ENCODE measurements at places on chromosomes 13 and 19. TPM values are rescaled to one million over a fixed set of nuclear protein-coding genes. Genes with fewer than 3 reads are reported as not detected.

DNA sequence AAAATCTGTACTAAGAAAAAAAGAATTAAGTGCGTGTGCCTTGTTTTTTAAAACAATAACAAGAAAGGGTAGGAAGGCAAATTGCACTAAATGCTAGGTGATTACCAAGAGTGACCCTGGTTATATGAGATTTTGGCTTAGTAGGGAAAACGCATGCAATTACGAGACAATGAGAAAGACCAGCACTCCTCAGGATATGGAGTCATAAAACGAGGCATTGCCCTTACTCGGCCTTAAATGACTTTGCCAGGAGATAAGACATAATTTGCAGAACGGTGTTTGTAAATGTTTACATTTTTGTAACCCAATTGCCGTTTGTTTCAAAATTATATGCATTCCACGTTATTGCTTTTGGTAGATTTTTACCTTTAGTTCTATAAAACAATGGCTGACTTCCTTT lies 179.8 kb downstream of the RBM26 start:
- no peak for DNase-seq

EHD2 gene
- 31.5 TPM for polyA plus RNA-seq

DNA sequence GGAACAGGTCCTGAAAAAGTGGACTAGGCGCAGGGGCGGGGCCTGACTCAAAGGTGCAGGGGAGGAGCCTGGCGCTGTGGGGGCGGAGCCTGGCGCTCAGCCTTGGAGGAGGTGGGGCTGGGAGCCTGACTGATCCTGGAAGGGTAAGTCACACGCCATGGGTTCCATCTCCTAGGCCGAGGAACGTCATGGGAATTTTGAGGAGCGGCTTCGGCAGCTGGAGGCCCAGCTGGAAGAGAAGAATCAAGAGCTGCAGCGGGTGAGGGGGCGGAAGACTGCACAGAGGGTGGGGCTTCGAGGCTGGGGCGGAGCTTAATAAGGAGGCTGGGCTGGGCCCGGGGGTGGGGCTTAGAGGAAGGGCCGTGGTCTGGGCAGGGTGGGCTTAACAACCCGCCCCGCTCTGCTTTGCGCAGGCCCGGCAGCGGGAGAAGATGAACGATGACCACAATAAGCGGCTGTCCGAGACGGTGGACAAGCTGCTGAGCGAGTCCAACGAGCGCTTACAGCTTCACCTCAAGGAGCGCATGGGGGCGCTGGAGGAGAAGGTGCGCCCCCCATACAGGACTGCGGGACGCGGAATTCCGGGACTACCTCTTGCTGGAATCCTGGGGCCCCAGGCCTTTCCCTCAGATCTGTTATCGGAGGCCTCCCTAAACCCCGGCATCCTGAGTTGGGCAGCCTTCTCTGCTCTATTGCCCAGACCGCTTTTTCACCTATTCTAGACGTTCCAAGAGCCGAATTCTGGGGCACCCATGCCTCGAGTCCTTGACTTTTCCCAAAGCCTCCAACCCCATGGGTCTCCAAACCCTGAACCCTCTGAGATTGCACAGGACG lies 14.5 kb downstream of the PPFIA3 start:
- DNase-seq = peak; percentile 75

SELENOW gene
- polyA plus RNA-seq = 174 TPM

RGL3 gene
- polyA plus RNA-seq = 137 TPM

Data from left renal cortex interstitium (tissue), 4 donors.